Mucosa of gallbladder (tissue), 1 donor: ENCODE measurements at places on chromosomes 6 and 20. TPM values are rescaled to one million over a fixed set of nuclear protein-coding genes. Genes with fewer than 3 reads are reported as not detected.

The DDO gene
- 5.6 TPM for total RNA-seq

The MEP1A gene
- not detected for total RNA-seq

The ANKRD6 gene
- 14.9 TPM for total RNA-seq

The XKR7 gene
- not detected for total RNA-seq

The EDN1 gene
- 6.5 TPM for total RNA-seq

The EPHA7 gene
- 11.3 TPM for total RNA-seq

The PLCB1 gene
- total RNA-seq = 19.0 TPM

The GJA1 gene
- 109 TPM for total RNA-seq

DNA sequence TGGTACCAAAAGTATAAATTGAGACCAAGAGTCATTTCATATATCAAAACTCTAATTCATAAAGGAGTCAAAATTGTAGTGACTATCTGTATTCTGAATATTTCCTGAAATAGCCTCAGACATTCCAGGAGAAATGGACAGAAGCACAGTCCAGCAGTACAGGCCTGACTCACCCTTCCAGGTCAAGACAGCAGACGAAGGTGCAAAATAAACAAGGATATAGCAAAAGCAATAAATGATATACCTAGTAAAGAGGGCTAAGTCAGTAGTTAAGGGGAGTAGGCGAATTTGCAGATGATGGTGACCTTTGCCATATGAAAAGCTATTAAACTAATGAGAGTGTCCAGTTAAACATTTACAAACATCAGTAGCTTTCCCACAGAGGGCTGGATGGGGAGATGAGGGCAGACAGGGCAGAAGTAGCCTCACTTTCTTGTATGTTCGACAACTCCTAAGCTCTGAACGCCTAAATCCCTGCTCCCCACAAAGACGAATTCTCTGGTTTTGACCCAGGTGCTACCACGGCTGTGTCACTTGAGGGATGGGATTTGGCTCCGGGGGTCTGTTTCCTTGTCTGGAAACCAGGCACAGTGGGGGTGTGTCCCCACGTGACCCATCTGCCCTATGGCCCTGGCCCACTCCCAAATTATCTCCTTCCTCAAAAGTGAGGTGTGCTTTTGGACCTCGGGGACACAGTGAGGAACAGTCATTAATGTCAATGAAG, 3.6 kb upstream of the SLC52A3 start:
- no peak for DNase-seq

- DNase-seq = no peak
Observed at GRCh38 chr20:5835321-5835821, 85.2 kb downstream of the SHLD1 start.

DNA sequence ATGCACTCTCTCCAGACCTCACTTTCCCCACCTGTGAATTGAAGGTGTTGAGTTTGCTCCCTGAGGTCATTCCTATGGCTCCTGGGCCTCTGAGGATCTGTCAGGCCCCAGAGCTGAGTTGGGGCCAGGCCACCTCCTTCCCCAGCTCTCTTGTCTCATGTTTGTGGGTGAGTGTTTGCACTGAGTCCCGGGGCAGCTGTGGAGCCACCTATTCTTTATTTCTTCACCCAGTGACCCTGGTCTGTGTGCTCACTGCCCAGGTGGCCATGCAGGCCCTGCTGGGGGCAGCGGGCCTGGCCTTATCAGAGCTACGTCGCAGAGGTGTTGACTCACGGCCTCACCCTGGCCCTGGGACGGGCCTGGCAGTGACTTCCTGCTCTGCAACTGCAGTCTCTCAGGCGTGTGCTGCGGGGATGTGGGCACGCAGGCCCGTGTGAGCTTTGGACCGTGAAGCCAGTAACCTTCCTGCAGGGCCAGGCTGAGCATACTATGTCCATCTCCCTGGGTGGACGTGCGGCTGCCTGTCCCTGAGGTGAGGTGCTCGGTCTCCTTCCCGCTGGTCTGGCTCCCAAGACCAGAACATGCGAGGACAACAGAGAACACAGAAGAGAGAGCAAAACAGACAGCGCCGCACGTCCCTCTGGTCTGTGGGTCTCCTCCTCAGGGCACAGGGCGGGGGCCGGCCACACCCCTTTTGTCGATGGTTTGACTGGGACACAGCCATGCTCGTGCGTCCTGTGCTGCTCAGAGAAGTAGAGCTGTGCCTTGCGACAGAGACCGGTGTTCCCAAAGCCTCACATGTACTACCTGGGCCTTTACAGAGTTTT, 12.1 kb downstream of the TMEM181 start:
- peak; percentile 57 for DNase-seq

- no peak for DNase-seq
Observed at GRCh38 chr20:62353289-62354030, 13.7 kb downstream of the LAMA5 start.

GRCh38 chr6:75503291-75503690, 9.7 kb upstream of the FILIP1 start:
- no peak for DNase-seq

DNA sequence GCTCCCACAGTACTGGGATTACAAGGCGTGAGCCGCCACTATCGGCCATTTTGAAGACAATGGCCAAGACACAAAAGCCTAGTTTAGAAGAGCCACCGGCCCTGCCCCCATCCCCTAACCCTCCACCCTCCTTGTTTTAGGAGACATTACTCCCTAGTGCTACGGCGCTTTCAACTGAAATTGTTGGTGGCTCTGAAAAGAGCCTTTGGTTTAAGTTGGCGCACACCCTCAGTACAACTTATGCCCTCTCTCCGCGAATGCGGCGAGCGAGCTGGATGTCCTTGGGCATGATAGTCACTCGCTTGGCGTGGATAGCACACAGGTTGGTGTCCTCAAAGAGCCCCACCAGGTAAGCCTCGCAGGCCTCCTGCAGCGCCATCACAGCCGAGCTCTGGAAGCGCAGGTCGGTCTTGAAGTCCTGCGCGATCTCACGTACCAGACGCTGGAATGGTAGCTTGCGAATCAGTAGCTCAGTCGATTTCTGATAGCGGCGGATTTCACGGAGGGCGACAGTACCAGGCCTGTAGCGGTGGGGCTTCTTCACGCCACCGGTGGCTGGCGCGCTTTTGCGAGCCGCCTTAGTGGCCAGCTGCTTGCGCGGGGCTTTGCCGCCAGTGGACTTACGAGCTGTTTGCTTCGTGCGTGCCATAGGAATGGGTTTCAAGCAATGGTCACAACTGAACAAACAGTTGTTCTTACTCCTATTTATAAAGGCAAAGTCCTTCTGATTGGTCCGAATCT, 114.9 kb upstream of the BTN3A2 start:
- DNase-seq = peak; percentile 70

- DNase-seq = no peak
Observed at GRCh38 chr6:56152611-56153010, 94.8 kb downstream of the COL21A1 start.

GRCh38 chr20:37988306-37988954, 44.8 kb downstream of the TTI1 start:
- no peak for DNase-seq

DNA sequence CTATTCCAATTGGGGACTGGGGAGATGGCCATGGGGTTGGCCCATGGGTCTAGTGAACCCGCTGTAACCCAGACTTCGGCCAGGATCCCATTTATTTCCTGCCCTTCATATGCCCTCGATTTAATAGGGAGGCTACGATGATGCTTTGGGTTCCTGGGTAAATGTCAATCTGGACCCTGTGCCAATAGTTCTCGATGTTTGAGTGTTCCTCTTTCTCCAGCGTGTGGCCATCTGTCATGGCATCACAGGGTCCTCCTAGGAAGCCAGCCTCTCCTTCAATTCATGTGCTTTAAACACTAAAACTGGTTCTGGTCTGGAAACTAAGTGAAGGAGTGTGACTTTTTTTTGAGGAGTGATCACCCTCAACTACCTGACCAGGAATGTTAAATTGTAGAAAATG, 28.7 kb upstream of the ELMO2 start:
- no peak for DNase-seq

GRCh38 chr6:89886378-89887120, 7.7 kb upstream of the GJA10 start:
- DNase-seq = no peak
